ENCODE measurements at places on chromosomes 3 and 15.

DNA sequence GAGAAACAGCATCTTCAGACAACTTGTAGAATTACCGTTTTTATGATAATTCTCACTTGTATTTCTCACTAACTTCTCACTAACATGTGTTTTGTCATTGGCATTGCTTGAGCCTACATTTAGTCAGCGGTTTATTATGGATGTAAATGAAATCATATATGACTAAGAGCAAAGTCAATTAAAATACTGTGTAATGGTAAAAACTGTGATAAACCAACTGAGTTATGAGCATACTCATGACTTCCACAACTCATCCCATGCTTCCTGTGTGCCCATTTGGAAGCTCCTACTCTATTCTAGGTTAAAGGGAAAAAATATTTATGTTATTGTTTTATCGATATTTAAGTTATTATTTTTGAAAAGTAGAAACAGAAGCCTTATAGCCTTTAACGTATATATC lies 12.8 kb downstream of the PXK start:
- DNase-seq, result no peak

DNA sequence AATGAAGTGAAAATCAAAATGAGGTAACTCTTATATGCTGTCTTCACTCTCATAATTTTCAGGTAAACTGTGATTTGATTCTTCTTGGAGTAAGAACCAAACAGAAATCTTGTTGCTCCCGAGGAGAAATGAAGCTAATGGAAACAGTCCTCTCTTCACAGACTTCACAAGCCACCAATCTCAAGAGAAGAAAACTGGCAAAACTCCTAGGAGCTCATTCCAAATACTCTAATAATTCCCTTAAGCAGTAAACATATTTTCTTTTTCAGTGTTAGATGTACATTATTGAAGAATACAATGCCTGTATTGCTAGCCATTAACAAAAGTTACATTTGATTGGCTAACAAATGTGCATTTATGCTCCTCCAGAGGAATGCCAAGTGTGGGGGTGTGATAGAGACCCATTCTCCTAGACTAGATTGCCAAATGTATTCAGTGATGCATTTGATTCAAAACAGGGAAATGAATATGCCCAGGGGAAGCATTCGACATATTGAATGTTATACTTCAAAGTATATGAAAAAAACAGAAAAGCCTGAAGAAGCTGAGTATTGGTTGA lies 11.8 kb upstream of the RIOX2 start:
- DNase-seq, result no peak

DNA sequence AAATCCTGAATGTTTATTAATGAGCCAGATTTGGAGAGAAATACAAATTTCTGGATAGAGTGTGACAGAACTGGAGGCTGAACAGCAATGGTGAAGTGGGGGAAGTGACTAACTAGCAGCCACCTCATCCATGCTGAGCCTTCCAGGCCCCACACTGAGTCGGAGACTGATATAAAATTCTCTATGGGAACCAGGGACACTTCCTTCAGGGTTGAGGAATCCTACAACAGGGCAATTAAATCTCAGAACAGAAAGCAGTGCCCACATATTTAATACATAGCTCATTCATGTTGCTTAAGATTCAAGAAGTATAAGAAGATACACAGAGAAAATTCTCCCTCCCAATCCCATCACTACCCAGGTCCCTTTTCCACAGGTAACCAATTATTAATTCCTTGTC lies 49.3 kb downstream of the HACD2 start:
- DNase-seq, result no peak

DNA sequence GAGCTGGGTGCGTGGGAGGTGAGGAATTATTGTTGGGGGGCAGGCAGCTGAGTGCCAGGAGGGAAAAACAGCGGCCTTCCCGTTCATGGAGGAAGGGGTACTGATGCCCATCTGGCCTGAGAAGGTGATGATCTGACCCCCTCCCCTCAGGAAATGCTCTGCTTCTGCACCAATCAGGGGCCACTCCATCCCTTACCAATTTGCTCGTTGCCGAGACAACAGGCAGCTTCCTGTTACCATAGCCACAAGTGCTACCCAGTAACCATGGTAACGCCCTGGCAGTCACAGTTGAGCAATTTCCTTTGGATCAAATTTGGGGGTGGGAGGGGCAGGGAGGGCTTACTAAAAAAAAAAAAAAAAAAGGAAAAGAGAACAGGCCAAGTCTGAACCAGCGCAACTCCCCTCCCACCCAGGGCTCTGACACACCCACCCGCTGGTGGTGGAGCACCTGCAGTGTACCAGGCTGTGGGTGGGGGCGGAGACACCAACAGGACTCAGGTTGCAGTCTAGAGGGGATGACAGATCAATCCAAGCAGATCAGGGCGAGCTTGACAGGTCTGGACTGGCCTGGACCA lies 13.7 kb downstream of the CELF6 start:
- no peak for DNase-seq

DNA sequence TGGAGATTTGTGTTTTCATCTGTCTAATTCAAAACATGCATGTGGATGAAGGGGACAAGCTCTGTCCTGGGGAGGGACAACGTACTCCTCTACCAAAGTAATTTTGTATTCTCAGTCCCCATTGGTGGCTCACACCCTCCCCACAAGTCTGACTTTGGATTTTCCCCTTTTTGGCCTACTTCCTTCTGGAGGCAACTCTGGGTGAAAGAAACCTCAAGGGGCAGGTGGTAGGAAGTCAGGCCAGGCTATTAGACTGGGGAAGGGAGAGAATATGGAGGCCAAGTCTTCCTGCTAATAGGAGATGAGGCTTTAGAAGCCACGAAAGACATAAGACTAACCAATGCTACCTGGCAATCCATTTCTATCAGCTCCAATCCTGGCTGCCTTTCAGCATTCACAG lies 124.9 kb upstream of the RASGRP1 start:
- no peak for DNase-seq

DNA sequence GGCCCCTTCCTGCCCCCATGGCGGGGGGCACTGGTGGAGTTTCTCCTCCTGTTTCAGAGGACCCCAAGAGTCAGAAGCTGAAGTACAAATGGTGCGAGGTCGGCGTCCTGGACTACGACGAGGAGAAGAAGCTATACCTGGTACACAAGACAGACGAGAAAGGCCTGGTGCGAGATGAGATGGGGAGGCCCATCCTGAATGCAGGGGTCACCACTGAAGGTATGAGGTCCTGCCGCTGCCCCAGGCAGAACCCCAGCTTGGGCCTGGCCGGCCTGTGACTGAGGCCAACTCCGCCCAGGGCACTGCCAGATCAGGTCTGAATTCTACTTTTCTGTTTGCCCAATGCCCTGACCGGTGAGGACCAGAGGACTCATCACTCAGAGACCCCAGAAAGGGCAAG lies 15.0 kb downstream of the DNAH1 start:
- DNase-seq, result no peak

DNA sequence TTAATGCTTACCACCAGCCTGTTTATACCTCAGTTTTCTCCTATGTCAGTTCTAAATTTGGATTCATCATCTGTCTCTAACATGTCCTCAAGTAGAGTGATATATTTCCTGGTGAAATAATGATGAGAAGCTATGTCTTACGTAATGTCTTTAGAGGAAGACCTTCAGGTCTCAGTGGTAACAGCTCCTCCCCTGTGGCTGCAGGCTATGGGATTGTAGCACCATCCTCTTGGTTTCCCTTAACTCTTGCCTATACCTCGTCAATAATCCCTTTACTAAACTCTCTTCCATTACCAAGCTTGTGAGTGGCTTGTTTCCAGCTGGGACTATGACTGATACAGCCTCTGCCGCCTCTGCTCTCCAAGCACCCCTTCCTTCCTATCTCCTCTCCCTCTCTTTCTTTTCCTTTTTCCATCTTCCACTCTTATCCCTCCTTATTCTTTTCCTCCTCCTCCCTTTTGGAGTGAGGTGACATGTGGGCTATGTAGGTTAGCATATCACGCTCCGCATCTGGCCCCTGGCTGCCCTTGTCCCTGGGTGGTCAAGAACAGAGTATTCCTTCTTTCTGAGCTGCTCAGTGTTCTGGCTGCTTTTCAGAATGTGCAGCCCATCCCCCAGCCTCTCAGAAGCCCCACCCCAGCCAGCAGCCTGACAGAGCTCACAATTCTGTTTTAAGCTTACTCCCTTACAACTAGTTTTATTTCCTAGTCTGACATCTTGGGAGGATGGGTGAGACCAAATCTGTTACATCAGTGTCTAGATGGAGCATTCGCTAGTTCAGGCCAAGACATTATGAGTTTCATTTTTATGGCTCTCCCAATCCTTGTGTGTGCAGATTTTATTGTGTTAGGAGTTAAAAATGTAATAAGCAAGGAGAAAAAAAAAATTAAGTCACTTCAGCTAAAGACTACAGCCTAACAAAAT lies 75.0 kb upstream of the RNU6-1 start:
- no peak for DNase-seq

DNA sequence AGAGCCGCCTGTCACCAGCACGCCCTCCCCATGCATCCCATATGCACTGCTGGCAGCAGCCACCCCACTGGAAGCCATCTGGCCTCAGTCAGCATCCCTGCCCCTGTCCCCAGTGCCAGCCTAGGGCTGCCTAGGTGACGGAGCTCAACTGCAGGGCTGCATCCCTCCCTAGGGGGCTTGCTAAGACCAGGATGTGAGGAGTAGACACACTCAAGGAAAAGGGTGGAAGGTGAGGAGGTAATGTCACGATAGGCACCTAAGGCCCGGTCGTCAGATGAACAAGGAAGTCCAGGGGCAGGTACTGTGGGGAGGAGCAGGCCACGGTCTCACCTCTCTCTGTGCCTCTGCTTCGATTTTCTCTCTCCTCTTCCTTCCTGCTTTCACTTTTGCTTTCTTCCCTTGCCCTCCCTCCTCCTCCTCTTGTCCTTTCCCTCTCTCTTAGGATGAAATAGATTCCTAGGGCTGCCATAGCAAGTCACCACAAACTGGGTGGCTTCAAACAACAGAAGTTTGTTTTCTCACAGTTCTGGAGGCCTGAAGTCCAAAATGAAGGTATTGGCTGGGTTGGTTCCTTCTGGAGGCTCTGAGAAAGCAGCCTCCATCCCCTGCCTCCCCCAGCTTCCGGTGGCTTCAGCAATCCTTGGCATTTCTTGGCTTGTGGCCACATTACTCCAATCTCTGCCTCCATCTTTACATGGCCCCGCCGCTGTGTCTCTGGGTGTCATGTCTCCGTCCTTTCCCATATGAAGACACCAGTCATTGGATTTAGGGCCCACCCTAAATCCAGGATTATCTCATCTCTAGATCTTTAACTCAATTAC lies 298.3 kb downstream of the SHQ1 start:
- DNase-seq, result no peak

DNA sequence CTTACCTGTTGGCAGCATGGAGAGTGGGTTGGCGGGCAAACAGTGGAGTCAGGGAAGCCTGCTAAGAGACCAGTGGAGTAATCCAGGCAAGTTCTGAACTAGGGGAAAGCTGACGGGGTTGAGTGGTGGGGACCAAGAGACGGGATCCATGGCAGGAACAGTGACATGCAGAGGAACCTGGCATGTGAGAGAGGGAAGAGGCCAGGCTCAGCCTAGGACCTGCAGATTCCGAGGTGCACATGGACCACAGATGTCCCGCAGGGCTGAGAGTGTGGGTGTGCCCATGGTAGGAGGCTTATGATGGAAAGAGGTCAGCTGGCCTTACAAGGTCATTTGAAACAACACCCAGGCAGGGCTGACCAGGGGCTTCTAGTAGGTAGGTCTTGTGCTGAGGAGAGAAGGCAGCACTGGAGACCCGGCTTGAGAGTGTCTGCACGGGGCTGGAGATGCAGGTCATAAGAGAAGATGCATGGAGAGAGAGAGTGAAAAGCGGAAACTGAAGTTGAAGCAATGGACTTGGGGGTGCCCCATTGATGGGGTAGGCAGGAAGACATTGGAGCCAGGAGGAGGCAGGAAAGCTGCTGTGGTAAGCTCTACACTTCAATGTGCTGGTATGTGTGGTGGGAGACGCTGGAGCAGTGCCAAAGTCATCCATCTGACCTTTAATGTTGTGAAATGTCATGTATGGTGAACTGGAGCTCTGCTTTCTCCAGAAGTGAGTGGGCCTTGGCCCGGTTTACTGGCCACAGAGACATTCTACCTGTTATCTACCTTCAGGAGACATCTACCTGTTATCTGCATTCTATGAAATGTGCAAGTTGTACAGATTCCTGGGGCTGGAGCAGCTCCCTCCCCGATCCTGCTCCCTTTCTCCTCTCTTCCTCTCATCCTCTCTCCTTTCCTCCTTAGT lies 4.6 kb downstream of the SPSB4 start:
- DNase-seq, result no peak

DNA sequence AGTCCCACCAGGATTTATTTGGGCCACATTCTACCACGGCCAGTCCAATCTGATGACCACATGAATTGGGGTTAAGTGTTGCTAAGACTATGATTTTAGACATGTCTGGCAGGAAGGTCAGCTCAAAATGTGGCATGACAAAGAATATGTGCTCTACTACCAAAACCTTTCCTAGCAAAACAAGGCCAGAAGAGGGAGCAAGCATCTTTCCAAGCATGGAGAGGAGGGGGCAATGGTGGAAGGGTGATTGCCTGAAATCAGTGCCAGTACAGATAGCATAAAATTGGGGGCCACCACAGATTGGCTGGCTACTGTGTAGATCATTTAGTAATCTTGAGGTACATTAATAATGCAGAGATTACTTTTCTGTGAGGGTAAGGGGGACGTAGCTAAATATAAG lies 43.2 kb downstream of the TMEM39A start:
- DNase-seq, result no peak

DNA sequence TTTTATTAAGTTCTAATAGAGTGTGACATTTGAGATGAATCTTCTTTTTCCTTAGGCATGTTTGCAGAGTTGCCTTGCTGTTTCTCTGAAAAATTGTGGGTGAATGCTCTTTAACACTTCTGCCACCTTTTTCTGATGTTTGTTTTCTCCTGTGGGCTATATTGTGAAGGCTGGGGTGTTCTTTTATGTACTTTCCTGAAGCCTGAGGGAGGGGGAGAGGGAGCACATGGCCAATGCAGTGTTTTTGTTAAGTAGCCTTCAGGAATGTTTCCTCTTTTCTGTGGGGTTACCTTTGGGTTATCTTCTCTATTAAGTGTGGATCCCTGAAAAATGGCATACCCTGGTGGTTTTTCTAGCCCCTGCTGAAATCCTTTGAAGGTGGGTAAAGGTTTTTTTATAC lies 50.2 kb downstream of the CMC1 start:
- DNase-seq, result no peak

- DNase-seq, result no peak
These were observed 308.0 kb upstream of the THBS1 start for GRCh38 chr15:39272901-39273300.

DNA sequence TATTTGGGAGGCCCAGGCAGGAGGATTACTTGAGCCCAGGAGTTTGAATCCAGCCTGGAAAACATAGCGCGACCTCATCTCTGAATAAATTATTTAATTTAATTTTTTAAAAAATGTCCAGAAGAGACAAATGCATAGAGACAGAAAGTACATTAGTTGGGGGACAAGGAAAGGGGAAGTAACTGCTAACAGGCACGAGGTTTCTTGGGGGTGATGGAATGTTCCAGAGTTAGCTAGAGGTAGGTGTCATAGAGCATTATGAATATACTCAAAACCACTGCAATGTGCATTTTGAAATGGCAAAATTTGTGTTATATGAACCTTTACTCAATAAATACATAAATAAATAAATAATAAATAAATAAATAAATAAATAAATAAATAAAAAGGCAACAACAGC lies 31.7 kb upstream of the CYP11A1 start:
- DNase-seq, result no peak
